EH (cell line): ENCODE measurements at places on chromosomes 3 and 15.

- no peak for DNase-seq
These were observed 14.6 kb upstream of the BLOC1S6 start for GRCh38 chr15:45572617-45573016.

GRCh38 chr3:14810070-14810791, 8.5 kb upstream of the FGD5 start:
- DNase-seq: no peak

GRCh38 chr3:72275331-72275751, 490.4 kb upstream of the PROK2 start:
- no peak for DNase-seq

GRCh38 chr15:66803182-66803729, 101.2 kb downstream of the SMAD6 start:
- peak; percentile 99 for DNase-seq

- DNase-seq: peak; percentile 73
These were observed 56.0 kb downstream of the SLC25A26 start for GRCh38 chr3:66276705-66277274.

DNA sequence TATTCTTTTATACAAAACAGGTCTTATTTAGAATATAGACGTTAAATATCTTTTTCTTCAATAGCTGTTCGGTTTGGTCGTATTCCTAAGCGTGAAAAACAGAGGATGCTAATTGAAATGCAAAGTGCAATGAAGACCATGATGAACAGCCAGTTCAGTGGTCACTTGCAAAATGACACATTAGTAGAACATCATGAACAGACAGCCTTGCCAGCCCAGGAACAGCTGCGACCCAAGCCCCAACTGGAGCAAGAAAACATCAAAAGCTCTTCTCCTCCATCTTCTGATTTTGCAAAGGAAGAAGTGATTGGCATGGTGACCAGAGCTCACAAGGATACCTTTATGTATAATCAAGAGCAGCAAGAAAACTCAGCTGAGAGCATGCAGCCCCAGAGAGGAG, 16.8 kb downstream of the NR1D2 start:
- DNase-seq: no peak

DNA sequence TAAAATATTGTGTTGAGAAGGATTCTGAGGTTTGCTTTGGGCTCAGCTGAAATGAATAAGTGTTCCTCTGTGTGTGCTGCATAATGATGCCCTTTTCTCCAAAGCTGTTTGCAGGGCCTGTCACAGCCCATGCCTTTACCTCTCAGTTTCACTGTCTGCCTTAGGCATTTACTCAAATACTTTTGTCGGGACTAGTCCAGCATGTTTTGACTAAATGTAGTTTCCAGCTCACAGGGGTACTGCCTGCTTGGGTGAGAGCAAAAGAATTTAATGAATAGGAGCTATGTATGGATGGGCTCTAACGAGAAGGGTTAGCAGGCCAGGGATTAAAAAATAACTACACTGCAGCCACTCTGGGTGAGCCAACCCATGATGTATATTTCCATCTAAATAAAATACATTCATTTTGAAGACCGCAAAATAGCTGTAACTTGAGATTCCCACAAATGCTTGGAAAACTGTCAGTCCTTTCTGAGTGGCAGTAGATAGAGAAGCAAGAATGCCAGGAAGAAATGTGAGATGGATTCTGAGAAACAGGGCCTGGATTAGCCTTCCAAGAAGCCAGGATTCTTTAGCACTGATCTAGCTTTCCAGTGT, 549.2 kb upstream of the TBL1XR1 start:
- DNase-seq: no peak

GRCh38 chr3:31988271-31988670, 6.7 kb downstream of the ZNF860 start:
- DNase-seq: peak; percentile 5

GRCh38 chr15:36814708-36815107, 235.3 kb downstream of the CDIN1 start:
- peak; percentile 9 for DNase-seq

DNA sequence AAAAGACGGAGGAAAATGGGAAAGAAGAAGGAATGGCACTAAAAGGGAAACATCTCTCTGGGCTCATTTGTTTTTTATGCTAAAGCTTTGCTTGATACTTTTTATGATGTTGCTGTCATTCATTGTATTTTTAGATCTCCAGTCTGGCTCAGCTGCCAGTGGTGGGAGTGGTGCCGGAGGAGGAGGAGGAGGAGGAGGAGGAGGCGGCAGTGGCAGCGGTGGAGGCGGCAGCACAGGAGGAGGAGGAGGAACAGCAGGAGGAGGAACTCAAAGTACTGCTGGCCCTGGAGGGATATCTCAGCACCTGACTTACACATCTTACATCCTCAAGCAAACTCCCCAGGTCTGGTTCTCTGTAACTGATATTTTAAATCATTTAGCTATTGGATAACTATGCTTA, 49.6 kb downstream of the MAP6D1 start:
- DNase-seq: peak; percentile 47

DNA sequence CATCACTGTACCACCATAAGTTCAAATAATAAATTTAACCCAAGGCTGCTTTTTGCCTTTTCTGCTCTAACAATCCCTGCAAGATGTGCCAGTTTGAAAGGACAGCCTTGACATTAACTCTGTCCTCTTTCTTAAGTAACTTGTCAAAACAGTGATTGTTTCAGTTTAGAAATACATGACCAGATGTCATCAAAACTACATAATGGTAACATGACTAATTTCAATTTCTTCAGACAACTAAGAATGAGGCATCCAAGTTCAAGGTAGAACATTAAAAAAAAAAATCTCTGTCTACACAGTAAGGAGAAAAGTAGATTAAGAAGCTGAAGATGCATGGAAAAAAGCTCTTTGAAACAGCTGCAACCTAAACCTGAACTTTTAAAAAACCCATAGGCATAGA, 47.4 kb downstream of the SHQ1 start:
- DNase-seq: no peak

GRCh38 chr3:147851062-147851461, 441.9 kb downstream of the ZIC1 start:
- DNase-seq: no peak

- DNase-seq: peak; percentile 37
These were observed 13.1 kb upstream of the BLOC1S6 start for GRCh38 chr15:45573961-45574629.

- peak; percentile 55 for DNase-seq
These were observed 776 bp downstream of the VGLL3 start for GRCh38 chr3:86990012-86990733.

DNA sequence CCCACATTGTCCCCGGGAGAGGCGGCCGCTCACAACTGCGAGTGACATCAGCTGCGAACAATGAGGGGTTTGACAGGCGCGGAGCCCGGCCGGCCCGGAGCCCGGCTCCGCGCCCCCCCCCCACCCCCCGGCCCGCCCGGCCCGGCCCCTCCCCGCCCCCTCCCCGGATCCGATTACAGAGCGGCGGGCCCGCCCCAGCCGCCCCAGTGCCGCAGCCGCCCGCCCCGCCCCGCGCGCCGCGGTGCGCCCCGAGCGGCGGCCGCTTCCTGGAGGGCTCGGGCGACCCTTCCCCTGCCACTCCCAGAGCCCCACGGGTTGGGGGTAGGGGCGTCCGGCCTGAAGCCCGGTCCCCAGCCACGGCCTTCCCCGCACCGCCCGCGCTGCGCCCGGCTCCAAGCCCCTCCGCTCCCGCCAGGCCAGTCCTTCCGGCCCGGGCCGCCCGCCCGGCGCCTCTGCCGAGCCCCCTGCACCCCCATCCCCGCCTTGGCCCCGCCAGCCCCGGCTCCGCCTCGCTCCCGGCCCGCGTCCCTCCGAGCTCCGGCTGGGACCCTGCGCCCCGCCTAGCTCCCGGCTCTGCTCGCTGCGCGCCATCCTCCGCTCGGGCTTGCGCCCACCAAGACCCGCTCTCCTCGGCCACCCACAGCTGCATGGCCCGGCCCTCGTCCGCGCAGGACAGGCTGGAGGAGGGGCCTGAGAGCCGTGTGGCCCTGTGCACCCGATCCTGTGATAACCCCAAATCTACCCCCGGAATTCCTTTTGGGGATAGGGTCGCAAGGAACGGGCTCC, at the start of gene PCBP4:
TSS of gene PCBP4 (minus strand) at position 71 of the 786 bp plus-strand sequence. CDS start 6,214 bp downstream, outside the sequence.
- peak; percentile 83 for DNase-seq

DNA sequence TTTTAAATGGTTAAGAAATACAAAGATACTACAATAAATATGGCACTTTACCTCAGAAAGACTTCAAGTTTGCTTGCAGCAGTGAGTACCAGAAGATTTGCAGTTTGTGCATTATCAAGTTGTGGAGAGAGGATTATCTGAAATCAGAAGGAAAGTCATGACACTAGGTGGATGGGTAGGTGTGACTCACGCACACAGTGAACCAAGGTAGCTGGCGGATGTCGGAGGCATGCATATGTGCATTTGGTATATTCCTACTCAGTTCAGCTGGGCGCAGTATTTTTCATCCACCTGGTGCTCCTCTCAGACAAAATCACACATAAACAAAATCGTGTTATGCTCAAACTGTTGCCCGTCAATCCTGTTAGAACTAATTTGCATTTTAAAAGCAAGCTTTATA, 351.0 kb downstream of the IGSF11 start:
- no peak for DNase-seq

DNA sequence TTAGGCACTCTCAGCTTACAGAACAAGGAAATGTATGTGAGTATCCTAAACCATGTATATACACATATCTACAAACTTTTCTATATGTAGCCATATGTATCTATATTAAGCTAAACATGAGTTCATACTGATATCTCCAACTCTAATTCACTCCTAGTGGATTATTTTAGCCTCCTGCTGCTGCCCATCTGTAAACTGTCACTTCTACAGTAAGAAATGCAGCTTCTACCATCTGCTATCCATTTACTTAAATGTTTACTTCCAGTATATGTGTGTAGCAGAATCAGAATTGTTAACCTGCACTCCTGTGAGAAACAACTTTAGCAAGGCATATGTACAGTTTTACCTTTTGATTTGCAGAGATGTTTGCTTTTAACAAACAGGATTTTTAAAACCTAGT, 478.5 kb upstream of the CBLB start:
- no peak for DNase-seq

- DNase-seq: peak; percentile 44
These were observed 49.1 kb downstream of the CMTM7 start for GRCh38 chr3:32440611-32441350.

GRCh38 chr15:50531766-50532165, 14.7 kb downstream of the USP50 start:
- DNase-seq: peak; percentile 31

GRCh38 chr3:103002425-103003176, 567.8 kb downstream of the ZPLD1 start:
- no peak for DNase-seq

GRCh38 chr3:196163666-196164493, 47.3 kb downstream of the ZDHHC19 start:
- no peak for DNase-seq

GRCh38 chr3:150330872-150331271, 77.2 kb upstream of the TSC22D2 start:
- DNase-seq: no peak

GRCh38 chr15:100520132-100520921, 8.4 kb downstream of the CERS3 start:
- DNase-seq: no peak

DNA sequence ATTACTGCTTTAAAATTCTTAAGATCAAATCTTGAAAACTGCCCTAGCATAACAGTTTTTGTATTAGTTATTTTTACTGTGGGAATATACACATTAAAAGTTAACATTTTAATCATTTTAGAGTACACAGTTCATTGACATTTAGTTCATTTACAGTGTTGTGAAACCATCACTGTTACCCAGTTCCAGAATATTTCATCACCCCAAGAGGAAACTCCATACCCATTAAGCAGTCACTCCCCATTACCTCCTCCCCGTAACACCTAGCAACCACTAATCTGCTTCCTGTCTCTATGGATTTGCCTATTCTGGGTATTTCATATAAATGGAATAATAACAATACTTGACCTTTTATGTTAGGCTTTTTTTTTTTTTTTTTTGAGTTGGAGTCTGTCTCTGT, 164.1 kb upstream of the LRRFIP2 start:
- DNase-seq: peak; percentile 14

GRCh38 chr15:66042624-66043023, 173.3 kb downstream of the RAB11A start:
- DNase-seq: no peak
